H9 (cell line): ENCODE measurements at places on chromosomes 13 and 19. TPM values are rescaled to one million over a fixed set of nuclear protein-coding genes. Genes with fewer than 3 reads are reported as not detected.

DNA sequence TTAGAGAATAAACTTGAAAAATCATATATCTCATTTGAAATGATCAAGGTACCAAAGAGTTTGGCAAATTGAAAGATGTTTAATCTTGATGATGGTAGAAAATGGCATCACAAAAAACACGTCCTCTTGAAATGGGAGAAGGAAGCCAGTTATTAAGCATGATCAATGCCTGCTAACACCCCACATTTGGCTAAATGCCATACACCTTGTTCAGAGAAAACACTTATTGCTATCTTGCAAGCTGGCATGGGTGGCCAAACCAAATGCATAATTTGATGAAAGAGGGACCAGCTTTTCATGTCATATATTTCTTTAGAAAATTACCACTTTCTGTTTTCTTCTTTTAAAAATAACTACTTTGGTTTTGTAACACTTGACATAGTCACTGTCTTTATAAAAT, 141.3 kb downstream of the ZAR1L start:
- DNase-seq = no peak

DNA sequence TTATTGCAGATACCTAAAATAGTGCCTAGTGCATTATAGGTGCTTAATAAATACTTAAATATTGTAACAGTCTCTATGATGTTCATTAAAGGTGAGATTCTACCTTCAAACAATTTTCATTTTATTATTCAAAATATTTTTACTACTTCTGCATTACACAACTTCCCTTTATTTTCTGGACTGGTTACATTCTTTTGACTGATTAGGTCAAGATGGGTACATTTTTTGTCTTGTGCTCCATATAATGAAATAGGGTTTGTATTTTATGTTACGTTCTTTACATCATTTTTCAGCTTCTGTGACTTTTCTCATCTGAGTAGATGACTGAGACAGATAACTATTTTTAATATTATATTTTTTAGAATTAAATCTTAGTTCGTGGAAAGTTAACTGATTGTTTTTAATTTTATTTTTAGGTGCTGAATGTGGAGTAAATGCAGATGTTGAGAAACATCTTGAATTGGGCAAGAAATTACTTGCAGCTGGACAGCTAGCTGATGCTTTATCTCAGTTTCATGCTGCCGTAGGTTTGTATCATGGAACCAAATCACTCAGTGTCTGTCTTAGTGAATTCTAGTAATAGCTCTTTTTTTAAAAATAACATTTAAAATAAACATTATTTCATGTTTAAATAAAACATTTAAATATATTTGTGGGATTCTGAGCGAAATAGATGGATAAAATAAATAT, 32.0 kb downstream of the DNAJC3 start:
- no peak for DNase-seq

DNA sequence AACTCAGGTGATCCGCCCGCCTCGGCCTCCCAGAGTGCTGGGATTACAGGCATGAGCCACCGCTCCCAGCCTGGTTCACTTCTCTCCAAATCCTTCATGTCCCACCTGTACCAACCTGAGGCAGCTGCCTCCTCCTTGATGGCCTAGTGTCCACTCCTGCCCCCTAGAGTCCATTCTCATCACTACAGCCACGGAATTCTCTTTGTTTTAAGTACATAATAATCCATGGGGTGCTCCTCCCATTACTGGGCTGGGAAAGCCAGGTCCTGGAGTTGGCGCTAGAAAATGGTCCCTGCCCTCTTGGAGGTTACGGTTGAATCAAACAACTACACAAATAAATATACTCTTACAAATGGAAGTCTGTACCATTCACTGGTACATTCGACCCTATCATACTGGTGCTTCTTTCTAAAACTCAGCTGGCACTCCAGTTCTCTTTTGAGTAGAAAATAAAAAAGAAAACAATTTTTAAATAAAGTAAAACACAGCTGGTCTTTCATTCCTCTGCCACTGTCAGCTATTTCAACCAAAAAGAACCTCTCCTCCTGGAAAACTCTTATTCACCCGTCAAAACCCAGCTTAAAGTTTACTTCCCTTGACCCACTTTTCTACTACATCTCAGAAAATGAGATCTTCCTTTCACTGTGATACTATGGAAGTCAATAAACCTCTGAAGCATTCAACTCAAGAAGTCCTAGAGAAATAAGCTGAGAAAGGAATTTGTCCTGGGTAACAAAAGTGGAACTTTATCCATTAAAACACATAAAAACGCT, 22.4 kb upstream of the ARHGEF18 start:
- peak; percentile 89 for DNase-seq

DNA sequence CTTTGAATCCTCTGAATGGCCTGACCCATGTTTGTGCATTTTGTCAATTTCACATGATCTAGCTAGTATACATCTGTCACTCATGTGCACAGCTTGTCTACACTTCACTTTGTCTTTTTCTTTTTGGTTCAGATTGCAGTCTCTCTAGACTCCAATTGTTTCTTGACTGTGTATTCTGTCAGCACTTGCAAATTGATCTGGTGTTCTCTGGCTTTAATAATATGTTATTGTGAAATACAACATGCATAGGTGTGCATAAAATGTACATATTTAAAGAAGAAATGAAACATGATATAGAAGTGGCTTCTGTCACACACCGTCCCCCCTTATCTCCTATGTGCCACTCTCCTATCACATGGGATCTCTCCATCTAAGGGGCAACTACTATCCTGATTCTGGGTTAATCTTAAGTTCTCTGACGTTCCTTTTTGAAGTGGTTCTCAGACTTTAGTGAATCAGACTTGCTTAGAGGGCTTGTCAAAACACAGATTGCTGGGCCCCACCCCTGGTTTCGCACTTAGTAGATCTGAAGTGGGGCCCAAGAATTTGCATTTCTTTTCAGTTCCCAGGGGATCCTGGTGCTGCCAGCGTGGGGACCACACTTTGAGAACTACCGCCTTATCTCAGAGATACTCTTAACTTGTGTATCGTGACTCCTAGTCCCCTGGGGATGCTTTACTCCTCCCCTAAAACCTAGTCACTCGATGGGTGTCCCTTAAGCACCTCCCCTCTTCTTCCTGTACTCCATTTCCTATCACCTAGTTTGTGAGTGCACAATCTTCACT, 5.8 kb downstream of the KRTDAP start:
- no peak for DNase-seq

GRCh38 chr13:74644229-74644628, 510.0 kb upstream of the KLF12 start:
- no peak for DNase-seq

DNA sequence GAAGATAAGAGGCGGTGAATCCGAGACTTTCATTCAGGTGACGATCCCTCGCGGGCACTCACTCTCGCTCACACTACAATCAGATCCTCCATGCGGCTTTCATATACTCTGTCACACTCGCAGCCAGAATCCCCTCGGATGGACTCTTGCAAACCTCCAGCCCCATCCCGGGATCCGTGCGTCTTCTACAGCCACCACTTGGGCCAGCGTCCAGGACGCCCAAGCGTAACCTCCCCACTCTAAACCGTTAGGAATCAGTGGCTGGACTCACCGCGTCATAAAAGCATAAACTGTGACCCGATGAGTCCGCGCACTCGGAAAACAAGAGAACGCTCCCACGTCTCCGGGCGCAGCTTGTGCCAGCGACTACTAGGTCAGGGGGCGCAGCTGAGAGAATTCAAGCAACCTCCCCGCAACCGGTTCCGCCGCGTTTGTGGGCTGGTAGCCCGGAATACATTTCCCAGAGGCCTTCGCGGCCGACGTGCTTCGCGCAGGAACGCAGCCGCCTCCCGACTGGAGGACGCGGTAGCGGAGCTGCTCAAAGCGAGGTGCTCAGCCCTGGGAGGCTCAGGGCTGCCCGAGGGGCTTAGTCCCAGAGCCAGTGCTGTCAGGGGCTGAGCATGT, 27.6 kb downstream of the ZNF607 start:
- DNase-seq = peak; percentile 88

GRCh38 chr13:29892151-29892550, 41.7 kb upstream of the UBL3 start:
- DNase-seq = no peak

DNA sequence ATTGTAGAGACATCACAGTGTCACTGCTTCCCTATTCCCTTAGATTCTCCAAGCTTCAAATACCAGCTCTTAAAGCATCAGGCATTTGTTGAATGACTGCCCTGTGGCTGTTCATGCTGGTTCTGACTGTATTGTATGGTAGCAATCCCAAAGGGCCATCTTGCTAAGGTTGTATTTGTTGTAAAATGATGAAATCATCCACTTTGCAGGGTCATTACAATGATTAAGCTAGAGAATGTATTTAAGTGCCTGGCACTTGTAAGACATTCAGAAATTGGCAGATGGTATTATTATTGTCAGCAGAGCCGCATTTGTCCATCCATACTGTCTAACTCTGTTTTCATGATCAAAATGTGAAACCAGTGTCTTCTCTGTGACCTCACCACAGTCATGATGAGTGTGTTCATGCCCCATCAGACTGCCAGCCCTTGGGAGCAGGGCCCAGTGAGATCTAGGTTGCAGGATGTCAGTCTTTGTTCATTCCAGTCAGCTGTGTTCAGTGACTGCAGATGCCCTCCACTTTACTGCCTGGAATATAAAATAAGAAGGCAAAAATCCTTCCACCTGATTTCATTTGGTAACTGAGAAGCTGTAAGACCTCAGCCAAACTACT, 86.1 kb downstream of the DHRS12 start:
- no peak for DNase-seq

DNA sequence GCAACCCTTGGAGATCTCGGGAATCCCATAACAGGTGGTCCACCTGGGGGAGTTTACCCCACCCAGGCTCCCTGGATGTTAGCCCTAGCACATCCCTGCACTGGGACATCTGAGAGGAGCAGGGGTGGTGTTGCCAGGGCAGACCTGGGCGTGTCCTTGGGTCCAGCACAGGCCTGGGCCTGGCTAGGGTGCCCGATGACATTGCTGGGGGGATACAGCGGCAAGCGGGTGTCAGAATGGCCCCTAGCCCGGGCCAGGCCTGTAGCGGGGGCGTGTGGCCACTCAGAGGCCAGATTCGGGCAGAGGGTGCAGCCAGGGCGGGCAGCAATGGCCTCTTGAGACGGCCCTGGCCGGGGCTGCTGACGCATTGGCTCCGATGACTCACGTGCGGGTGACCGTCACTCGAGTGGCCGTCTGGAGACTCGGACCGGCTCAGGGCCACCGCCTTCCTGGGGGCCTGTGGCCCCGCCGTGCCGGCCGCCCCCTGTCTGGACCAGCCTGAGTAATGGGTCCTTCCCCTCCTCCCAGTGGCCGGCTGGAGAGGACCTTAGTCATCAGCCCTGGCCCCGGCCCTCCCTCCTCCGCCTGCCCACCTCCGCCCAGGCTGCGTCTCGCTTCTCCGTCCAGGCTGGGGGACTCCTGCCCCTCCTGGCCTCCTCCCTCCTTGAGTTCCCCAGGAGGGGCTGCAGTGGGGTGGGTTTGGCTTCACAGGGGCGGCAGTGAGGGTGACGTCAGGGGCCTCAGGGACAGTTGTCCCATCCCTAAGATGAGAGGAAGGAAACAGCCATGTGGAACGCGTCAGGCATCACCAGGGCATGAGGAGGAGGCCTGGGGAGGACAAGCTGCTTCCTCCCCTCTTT, 23.2 kb upstream of the CRTC1 start:
- no peak for DNase-seq

DNA sequence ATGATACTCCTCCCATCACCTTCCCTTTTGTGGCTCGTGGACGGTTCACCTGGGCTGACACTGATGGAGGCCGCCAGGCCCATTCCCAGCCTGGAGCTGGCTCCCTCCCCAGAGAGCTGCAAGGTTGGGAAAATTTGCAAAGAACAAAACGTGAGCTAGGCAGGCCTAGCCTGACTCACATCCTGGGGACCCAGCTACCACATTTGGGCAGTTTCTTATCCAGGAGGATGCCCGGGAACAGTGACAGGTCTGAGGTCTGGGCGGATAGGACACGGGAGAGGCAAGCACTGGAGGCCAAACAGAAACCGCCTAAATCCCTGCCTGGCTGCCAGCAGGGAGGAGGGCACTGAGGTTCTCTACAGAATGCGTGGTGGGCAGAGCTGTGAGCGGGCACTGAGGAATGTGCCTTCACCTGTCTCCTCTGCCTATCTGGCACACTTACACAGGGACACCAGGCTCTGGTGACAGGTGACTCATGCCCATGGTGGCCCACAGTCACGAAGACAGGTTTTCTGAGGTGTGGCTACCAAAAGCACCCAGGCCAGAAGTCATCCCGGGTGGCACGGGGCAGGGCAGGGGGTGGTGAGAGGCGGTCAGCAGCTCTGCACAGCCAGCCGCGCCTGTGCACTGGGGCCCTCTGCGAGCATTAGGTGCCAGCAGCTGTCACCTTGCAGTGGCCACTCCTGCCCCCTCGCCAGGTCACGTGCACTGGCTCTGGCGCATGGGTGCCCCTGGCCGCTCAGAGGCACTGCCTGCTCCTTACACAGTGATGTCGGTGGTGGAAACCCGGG, 23.2 kb downstream of the SH3GL1 start:
- DNase-seq = no peak

DNA sequence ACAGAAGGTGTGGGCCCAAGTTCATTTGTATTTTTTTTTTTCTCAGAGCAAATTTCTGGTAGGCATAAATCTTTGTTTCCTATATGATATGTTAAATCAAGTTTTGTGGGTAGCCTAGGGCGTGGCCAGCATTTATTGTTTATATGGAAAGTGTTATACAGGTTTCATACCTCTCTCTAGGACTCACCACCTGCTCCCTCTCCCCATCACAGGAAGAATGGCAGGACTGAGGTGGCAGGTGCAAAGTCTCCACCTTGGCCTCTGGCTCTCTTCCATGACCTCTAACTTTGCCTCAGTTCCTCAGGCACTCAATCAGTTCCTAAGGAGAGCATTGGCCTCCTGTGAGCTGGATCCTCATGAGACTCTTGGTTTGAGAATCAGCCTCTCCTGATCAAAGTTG, 172.3 kb upstream of the TSC22D1 start:
- no peak for DNase-seq

GRCh38 chr13:28657784-28658538, 969 bp upstream of the POMP start:
- DNase-seq = no peak

DNA sequence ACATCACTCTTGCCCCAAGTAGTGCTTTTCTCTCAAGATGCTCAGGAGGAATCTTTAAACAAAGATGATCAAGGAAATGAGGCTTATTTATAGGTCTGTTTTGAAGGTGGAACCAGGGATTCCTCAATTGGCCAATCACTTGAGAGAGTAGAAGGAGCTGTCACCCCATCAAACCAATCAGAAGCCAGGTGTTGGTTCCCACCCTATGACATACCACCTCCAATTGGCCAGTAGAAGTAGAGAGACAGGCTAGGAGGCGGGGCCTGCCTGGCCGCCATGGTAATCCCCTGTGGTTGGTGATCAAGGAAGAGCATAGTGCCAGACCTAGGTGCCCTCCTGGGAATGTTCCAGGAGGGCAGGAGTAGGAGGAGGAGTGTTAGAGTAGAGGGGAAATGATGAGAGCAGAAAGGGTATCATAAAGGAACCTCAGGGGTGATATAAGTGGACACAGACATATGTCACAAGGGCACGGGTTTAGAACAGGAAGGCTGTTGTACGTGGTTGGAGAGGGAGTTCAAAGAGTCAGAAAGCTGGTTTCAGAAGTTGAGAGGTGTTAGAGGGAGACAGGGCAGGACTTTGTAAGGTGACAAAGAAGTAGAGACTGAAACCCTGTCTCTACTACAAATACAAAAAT, 10.5 kb downstream of the PMIS2 start:
- no peak for DNase-seq

Gene CLEC4G
- total RNA-seq = 0.26 TPM in 1 of 2 replicates, not detected in the other

Gene PDE4A
- total RNA-seq = 8.5 and 8.9 TPM in 2 replicates

Gene RGCC
- 0.46 TPM in 1 of 2 replicates, not detected in the other for total RNA-seq
